ENCODE measurements at places on chromosomes 2 and 18.

GRCh38 chr2:197265924-197266323 lies 44.7 kb downstream of the ANKRD44 start:
- DNase-seq: no peak

DNA sequence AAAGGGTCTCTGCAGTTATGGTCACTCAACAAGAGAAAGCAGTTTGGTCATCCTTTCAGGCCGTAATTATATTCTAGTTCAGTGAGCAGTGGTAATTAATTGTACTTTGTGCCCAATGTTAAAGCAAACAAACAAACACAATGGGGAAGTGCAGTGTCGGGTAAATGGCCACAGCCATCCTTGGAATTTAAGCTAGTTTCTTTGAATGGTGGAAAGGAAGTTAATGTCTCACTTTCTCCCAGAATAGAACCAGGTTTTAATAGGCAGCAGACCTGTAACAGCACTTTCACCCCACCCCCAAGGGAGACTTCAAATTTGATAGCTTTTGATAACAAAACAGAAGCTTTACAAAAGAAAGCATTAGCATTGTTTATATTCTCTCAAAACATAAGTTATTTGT lies 20.0 kb upstream of the ITGAV start:
- DNase-seq: peak; percentile 37

GRCh38 chr2:148391324-148391723 lies 253.2 kb upstream of the EPC2 start:
- DNase-seq: no peak

DNA sequence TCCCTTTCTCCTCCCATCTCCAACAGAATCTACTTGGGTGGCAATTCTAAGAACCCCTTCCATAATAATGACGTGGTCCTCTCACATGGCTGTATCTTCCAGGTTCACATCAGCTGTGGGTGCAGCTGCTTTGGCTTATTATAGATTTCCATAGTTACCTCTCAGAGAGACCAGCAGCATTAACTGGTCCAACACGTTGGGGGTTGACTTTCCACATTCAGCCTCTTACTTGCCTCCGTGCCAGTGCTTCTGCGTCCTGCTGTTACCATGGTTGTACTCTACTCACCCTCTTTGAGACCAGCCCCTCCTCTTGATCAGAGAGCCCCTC lies 570.7 kb downstream of the PLCL1 start:
- no peak for DNase-seq

GRCh38 chr2:25567406-25567805 lies 106.0 kb downstream of the DTNB start:
- DNase-seq: peak; percentile 6

GRCh38 chr2:41695198-41696113 lies 352.4 kb upstream of the PKDCC start:
- DNase-seq: no peak

DNA sequence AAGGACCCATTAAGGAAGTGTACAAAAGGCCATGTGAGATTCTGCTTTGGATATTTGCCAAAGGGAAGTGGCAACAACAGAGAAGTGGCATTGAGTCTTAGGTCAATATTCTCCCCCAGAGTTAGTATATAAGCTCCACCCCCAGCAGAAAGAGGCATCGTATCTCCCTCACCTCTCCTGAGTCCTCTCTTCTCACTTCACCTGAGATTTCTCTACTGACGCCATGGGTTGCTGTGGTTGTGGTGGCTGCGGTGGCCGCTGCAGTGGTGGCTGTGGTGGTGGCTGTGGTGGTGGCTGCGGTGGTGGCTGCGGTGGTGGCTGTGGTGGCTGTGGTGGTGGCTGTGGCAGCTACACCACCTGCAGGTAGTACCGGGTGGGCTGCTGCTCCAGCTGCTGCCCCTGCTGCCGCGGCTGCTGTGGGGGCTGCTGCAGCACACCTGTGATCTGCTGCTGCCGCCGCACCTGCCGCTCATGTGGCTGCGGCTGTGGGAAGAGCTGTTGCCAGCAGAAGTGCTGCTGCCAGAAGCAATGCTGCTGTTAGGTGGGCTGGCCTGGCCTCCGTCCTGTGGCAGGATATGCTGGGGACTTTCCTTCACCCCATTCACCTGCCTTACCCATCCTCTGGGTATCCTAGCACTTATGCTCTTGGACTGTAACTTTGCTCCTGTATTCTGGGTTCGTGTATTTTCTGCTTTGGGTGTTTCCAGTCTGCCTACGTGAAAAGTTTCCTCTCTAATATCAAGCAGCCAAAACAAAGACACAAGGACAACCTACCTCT lies 5.9 kb downstream of the SCYGR3 start:
- no peak for DNase-seq

GRCh38 chr2:54724560-54725342 lies 1.3 kb downstream of the EML6 start:
- peak; percentile 79 for DNase-seq

- DNase-seq: no peak
These were observed 221.9 kb downstream of the ZNF407 start for GRCh38 chr18:74819433-74820059.

DNA sequence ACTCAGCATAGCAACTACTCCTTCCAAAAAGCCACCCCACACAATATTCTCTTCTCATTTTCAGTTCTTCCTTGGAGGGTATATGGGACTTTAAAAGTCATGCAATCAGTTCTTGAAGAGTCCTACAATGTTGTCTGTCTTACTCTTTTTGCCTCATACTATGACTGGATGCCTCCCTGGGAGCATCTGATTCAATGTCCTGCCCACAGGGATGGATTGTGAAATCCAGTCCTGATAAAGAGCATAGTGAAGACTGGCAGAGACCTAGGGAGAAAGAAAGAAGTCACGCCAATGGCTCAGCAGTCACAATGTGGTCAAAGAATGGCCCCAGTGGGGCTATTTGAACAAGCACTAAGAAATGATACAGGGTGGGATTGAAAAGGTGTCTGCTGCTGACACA lies 155.1 kb upstream of the SERPINE2 start:
- DNase-seq: no peak

DNA sequence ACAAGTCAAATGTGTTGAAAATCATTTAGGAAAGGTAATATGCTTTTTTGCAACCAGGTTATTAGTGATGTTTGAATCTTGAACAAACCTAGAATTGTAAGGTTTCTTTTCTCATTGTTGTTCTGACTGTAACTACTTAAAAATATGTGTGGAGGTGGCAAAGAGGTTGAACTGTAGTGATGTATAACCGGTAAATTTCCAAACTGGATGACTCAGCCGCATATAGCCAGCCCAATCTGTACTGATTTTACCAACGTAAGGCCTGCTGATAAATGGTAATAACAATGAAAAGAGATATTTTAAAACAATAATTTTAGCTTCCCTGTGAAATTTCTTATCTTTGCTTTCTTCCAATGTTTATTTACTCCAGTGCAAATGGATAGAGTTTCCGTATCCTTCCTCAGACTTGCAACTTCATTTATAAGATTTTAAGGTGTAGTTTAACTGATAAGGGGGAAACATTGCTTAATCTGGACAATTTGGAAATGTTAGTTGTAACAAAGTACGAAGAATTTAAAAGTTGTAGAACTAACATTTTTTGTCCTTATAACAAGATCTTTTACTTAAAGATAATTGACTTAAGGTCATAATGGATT lies 1170.4 kb upstream of the ZEB2 start:
- no peak for DNase-seq

DNA sequence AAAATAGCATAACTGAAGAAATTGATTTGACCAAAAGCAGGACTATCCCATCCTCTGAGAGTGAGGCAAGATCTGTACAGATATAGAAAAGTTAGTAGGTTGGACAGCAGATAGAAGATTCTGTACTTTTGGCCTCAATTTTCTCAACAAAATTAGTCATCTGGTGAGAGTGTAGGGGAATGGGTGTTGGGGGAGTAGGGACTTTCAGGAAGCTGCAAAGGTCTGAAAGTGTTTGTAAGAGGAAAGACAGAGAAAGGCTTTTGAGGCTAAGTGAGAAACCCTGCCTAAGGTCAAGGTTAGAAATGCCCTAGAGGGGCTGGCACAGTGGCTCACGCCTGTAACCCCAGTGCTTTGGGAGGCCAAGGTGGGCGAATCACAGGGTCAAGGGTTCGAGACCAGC lies 40.3 kb downstream of the DAPL1 start:
- DNase-seq: no peak

DNA sequence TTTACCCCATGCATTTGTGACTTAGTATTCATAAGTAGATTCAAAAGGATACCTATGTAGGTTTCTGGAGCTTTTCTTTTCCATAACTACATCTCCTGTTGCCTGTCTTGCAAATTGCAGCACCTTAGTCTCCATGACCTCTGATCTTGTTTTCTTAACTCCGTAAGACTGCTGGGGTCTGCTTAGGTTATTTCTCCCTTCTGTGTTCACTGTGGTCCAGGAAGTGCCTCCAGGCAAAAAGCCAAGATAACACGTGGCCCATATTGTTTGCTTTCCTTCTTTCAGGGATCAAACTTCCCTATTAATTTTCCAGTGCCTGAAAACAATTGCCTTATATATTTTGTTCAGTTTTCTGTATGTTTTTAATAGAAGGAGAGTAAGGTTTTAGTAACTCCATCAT lies 86.4 kb downstream of the GCA start:
- no peak for DNase-seq

- DNase-seq: no peak
These were observed 41.4 kb downstream of the PDIA6 start for GRCh38 chr2:10770956-10771750.
